Fibroblast of skin of scalp (primary cell): ENCODE measurements at places on chromosomes 16 and 17.

- DNase-seq, result no peak
Observed at GRCh38 chr17:80097844-80098691, 3.3 kb upstream of the GAA start.

- no peak for DNase-seq
Observed at GRCh38 chr17:16927641-16928321, 44.1 kb downstream of the TNFRSF13B start.

DNA sequence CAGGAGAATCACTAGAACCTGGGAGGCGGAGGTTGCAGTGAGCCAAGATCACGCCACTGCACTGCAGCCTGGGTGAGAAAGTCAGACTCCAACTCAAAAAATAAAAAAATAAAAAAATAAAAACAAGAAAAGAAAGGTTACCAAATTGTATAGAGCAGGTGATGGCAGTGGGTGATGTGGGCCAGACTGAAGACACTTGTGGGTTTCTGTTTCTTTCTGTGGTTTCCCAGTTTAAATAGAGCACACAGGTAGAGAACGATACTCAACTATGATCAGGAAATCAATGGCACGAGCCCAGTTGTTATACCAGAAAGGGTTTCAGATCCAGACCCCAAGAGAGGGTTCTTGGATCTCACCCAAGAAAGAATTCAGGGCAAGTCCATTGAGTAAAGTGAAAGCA is 32.6 kb downstream of the NUBP1 start:
- no peak for DNase-seq

DNA sequence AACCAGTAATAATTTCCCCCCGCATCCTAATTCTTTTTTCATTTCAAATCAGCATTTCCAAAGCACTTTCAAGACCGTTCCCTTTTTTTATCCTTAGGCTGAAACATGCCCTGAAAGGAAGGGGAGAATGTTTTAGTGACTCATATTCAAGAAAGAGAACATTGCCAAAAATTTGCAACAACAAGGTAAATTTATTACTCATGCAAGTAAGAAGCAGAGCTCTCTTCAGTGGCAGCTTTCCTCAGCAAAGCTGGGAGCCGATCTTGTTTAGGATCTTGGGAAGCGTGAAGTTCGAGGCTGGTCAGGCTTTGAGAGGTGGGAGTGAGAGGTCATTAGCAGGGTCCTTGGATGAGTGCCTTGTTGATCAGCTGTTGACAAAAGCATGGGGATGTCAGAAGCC is 129.5 kb downstream of the PRKCA start:
- DNase-seq, result peak; percentile 83

GRCh38 chr17:6450926-6451832 is 6.9 kb downstream of the PIMREG start:
- no peak for DNase-seq

- no peak for DNase-seq
Observed at GRCh38 chr16:1101573-1102332, 5.7 kb upstream of the C1QTNF8 start.

GRCh38 chr17:32671896-32672295 is 185.1 kb downstream of the CDK5R1 start:
- peak; percentile 26 for DNase-seq

GRCh38 chr17:71461498-71462169 is 659.2 kb upstream of the SOX9 start:
- DNase-seq, result no peak

GRCh38 chr17:81414756-81415516 is 19.7 kb downstream of the BAHCC1 start:
- DNase-seq, result no peak

DNA sequence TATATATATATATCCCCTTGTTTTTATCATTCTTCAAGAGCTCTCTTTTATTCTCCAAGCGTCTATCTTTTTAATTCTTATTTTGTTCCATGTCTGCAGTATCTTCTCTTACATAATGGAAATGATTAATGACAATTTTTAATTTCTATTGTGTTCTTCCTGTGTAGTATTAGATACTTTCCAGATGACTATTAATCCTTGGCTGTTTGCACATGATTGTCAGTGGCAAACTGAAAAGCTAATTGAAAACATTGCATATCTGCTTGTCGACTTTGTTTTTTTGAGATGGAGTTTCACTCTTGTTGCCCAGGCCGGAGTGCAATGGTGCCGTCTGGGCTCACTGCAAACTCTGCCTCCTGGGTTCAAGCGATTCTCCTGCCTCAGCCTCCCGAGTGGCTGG is 124.7 kb downstream of the BCAS3 start:
- DNase-seq, result no peak

GRCh38 chr16:29975811-29976511 is 2.3 kb downstream of the TAOK2 start:
- no peak for DNase-seq

- DNase-seq, result no peak
Observed at GRCh38 chr17:61313461-61314326, 85.9 kb upstream of the TBX2 start.
